ENCODE measurements at places on chromosomes 2 and 18.
A peak's percentile ranks its signal among the peaks of the same experiment; 100 is the strongest.

DNA sequence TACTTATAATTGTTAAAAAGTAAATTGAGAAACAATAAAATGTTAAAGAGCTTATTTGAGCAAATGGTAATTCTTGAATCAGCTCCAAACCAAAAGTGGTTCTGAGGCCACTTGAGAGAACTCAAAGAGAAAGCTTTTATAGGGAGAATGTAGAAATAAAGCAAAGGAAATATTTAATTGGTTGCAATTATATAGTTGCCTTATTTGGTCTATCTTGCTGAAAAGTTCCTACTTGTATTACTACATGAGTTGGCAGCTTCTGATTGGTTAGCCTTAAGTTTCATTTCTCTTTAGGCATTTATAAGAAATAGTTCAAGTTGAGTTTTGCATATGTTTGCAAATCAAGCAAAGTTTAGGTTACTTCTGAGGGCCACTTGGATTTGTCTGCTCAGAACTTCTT lies 38.1 kb downstream of the SCN2A start:
- DNase-seq = no peak

DNA sequence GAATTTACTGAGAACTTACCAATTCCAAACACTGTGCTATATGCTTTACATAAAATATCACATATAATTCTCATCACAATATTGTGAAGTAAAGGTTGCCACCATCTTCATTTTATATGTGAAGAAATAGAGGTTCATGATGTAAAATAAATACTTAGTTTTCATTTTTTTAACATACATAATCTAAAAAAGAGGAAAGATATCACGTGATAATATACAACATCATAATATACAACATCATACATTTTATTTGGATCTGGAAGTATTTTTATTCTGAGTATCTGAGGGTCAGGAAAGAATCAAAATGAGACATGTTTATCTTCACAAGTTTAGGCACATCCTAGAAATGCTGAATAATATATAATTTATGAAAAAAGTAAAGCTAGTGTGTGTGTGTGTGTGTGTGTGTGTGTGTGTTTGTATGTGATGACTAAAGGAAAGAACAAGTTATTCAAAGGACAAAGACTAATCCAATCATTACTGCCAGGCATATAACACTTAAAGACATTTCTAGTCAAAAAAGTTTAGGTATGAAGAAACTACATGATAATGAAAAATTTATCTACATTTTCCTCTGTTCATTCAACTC lies 65.5 kb upstream of the ARHGAP15 start:
- DNase-seq = no peak

DNA sequence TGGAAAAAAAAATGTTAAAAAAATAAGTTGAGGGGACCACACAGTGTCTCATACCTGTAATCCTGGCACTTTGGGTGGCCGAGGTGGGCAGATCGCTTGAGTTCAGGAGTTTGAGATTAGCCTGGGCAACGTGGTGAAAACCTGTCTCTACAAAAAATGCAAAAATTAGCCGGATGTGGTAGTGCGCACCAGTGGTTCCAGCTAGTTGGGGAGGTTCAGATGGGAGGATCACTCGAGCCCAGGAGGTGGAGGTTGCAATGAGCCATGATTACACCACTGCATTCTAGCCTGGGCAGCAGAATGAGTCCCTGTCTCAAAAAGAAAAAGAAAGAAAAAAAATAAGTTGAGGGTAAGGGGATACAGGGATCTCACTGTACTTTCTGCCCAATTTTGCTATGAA lies 6.1 kb upstream of the KYNU start:
- DNase-seq = no peak

GRCh38 chr2:205270689-205271088 lies 411.6 kb upstream of the NRP2 start:
- no peak for DNase-seq

DNA sequence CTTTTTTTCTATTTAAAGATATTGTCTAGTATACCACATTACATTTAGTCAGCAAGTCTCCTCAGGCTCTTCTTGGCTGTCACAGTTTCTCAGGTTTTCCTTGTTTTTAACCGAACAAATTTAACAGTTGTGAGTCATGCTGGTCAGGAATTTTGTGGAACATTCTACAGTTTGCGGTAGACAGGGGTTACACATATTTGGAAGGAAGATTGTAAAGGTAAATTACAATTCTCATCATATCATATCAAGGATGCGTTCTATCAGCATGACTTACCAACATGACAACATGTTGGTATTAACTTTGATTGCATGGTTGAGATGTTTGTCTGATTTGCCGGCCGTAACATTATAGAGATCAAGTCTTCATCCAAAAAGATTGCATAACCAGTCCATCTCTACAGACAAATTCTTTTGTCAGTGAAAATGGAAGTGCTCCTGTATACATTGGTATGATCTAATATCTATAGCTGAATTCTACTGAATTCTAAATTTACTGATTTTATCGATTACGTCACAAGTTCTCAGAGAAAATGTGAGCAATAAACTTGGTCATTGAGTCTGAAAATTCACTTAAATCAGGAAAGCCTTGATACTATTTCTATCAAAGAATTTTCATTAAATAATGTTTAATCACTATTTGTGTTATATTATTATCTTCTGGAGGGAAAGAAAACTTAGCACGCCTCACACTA lies 664.4 kb upstream of the SLC8A1 start:
- DNase-seq = no peak

- DNase-seq = peak; percentile 34
Measured at GRCh38 chr2:201260302-201260800, at the start of gene CASP8. Gene CASP8 (plus strand): TSS chr2:201260536. CDS start chr2:201266487, 5,951 bp downstream.

DNA sequence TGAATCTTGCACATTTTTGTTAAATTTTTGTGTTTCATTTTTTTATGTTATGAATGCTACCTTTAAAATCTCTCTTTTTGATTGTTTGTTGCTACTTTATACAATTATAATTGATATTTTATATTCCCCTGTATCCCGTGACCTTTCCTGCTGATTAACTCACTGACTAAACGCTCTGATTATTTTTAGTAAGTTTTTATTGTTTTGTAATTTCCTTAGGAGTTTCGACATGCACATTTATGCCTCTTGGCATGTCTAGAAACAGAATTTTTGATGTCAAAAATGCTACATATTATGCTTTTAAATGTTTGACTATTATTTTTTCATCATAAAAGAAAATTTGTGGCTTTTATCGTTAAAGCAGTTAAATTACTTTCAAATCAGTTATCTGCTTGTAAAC lies 1131.6 kb upstream of the TMEFF2 start:
- DNase-seq = no peak

DNA sequence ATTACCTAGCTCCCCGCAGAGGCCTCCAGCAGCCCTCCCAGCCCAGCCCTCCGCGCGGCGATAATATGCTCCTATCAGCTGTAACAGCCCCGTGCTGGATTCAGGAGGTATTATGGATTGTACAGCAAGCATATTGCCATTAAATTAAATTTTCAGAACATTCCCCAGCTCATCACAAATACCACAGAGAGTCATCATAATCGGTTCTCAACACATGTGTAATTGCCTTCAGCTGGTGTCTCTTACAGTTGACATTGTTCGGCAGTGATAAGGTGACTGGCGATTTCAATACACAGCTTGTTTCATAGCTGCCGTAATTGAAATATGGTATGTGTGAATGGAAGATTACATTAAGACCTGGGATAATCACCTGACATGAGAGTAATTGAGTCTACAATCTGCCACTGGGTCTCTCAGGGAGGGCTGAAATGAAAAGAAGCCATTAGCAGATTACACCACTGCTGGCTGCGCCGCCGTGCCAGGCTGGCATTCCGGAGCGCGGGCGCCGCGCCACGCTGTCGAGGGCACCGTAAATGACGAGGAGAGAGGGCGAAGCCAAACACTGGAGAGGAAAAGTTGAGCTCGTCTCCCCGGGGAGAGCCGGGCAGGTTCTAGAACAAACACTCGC lies 549.4 kb upstream of the SALL3 start:
- DNase-seq = no peak

GRCh38 chr18:293536-293935 lies 25.7 kb upstream of the THOC1 start:
- no peak for DNase-seq

DNA sequence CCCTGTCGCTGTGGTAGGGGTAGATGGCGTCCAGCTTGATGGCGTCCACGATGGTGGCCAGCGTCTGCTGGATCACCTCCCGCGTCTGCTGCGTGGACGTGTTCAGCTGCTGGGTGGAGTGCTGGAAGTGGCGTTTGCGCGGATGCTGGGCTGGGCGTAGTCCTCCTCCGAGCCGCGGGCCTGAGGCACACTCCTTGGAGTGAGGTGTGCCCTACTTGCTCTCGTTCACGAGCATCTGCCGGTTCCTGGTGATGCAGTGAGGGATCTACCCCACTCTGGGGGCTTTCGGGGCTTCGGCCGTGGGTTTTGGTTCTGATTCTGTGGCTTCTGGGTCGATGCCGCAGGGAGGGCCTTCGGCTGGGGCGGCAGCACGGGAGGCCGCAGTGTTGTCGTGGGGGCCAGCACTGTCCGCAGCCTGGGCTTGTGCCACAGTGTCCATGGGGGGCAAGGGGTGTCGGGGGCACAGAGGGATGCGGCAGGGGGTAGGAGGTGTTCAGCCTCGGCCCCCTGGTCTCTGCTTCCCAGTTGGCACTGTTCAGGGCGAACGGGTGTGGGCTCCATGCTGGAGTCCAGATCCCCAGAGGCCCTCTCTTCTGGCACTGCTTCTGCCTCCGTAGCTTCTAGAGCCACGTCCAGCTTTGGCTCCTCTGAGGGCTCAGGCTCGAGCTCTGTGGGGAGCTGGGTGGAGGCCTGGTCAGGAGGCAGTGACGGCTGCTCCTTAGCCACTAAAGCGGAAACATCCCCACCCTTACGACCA lies 890.6 kb upstream of the LRRTM1 start:
- DNase-seq = no peak

DNA sequence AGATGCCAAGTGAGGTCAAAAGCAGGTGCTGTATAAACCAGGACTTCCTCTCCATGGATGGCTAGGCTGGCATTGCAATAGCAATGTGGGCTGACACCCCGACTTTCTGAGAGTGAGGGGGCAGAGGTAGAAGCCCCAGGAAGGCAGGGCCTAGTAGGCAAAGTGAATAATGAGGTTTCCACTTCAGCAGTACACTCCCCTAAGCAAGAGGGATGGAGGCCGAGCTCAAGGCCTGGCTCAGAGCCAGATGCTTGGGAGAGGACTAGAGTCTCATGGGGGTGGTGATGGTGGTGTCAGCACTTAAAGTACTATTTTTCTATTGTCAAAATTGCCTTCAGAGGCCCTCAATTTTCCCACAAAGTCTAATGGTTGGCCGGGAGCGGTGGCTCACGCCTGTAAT lies 41.6 kb upstream of the HK2 start:
- no peak for DNase-seq

- DNase-seq = no peak
Measured at GRCh38 chr18:23538001-23538400, 34.7 kb downstream of the RMC1 start.

- no peak for DNase-seq
Measured at GRCh38 chr2:44967727-44968432, 26.4 kb downstream of the SIX3 start.

DNA sequence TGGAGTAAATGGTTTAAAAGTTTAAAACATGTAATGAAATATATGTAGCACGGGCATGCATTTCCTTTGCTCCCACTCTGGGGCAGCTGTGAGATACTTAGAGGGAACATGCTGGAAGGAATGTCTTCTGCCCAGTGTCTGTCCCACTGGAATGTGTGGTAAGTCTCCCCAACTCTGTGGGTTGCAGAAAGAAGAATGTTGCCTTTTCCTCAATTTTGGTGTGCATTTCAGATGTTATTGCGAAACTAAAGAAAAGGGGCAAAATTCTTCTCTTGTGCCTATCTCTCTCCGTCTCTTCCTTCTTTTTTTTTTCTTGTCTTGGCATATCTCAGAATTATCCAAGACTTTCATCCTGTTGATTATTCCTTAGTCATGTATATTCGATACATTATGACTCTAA lies 201.1 kb downstream of the SH3RF3 start:
- no peak for DNase-seq

DNA sequence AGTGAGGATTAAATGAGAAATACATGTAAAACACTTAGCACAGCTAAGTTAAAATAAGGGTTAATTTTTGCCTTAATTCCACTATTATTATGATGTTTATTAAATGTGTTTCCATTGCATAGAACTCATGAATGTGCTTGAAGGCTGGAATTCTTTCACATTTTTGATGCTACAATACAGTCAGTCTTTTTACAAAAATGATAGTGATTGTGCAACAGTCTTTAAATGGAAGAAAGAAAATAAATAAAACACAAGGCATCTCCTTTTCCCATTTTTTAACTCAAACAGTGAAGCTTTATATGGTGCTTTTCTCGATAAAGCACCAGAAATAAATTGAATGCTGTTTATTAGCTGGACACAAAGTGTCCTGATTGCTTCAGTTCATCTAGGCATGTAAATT lies 123.9 kb downstream of the MAP2 start:
- DNase-seq = no peak

- DNase-seq = no peak
Measured at GRCh38 chr2:129724021-129724757, 255.3 kb upstream of the RAB6C start.

DNA sequence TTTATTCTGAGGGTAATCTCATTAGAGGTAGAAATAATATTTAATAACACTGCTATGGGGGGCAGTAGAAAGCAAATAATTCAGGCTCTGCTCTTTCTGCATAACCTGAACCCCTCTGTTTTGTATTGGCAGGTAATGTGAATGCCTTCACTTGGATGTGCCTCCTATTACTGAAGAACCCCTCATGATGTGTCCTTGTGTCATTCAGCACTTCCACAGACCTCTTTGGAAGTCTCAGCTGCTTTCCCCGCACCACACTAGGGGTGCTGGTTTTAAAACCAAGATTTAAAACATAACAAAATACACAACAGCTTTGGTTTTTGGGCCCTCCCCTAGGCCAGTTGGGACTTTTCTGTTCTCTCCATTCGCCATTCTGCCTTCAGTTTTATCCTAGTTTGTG lies 281.7 kb upstream of the MC4R start:
- DNase-seq = no peak

DNA sequence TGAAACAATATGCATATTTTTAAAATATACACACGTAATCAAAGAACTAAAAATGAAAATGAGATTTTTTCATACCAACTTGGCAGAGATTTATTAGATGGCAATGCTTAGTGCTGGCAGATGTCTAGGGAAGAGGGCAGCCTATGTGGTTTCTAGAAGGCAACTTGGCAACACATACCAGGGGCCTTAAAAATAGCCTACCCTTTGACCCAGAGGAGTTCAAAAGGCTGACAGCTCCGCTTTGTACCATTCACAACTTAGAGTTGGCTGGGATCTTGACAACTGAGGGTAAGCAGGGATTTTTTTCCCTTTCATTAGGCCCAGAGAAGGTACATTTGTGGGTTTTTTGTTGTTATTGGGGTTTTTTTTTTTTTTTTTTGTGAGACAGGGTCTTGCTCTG lies 26.4 kb upstream of the GPR55 start:
- no peak for DNase-seq

DNA sequence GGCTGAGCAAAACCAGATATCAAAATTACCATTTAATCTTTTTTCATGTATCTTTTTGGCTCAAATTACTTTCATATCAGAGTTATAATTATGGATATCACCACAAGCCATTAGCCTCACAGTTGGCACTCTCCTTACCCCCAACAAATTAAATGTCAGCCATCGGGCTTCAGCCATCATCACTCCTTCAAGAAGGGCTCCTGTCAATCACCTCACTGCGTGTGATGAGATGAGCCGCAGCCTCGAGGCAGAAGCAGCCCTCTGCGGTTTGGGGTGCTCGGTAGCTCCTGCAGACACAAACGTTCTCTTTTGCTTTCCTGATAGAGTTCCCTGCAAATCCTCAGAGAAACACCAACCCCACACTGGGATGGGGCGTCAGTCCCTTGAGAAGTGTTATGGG lies 94.1 kb downstream of the DNER start:
- no peak for DNase-seq

- DNase-seq = no peak
Measured at GRCh38 chr2:62526531-62527381, 20.8 kb upstream of the TMEM17 start.

GRCh38 chr18:10100941-10101701 lies 187.3 kb downstream of the VAPA start:
- no peak for DNase-seq

All from stimulated activated CD8-positive, alpha-beta memory T cell treated with anti-CD3 and anti-CD28 coated beads, Interleukin-2, amount 100 ng/mL, for 48 hours (primary cell).